ENCODE measurements at places on chromosomes 16 and 17.

DNA sequence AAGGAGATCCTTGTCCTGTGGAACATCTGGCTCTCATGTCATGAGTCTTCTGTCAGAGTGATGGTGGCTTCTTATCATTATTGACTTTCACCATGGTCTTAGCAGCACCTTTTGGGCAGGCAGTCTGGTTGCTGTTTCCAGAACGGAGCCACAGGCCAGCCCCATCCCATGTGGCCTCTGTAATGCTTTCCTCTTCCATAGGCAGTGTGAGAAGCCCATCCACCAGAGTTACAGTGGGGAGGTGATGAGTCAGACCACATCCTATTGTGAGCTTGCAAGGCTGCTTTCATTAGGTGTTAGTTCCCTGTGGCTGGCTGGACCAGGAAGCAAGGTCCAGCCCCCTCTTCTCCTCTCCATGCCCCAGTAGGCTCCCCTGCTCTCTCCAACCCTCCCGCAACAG, 30.8 kb upstream of the SPACA3 start:
- DNase-seq = peak; percentile 13

DNA sequence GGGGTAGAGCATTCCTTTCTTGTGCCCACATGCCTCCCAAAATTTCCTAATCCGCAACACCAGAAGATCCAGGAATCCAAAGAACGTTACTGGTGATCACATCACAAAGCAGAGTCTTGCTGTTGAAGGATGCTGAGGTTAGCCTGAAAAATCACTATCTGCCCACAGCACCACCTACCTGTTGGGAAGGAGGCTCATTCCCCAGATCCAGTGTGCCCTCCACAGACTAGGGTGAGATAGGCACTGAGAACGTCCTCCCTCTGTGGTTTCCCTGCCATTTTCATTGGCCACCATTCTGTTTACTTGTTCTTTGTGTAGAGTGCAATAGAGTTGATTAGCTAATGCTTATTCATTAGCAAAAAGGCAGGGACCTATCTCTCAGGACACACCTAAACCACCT, 30.3 kb downstream of the RCVRN start:
- no peak for DNase-seq

GRCh38 chr17:10155371-10156076, 42.9 kb downstream of the GAS7 start:
- DNase-seq = peak; percentile 47

DNA sequence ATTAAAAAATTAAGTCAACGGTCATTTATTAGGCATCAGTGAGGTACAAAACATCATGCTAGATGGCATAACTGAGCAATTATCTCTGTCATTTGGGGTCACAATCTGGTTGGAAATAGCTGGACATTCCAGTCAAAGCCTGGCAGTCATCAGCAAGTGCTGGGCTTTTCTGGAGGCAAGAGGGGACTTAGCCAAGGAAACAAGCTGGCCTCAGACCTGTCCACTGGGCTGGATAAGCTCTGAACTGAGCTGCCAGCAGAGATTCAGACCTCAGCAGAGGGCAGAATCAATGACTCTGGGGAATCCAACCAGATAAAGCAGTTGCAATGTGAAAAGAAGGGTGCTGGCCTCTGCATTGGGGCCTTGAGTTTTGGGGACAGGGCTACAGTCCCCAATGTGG, 161.9 kb upstream of the NOL11 start:
- DNase-seq = no peak

- no peak for DNase-seq
These were observed 101.5 kb downstream of the CLEC16A start for GRCh38 chr16:11045846-11046245.

- DNase-seq = peak; percentile 72
These were observed 13.5 kb upstream of the ABAT start for GRCh38 chr16:8660841-8661301.

GRCh38 chr17:78240012-78240655, 8.7 kb downstream of the TMEM235 start:
- no peak for DNase-seq

GRCh38 chr17:45440161-45440778, 7.6 kb upstream of the ARHGAP27 start:
- DNase-seq = peak; percentile 68

DNA sequence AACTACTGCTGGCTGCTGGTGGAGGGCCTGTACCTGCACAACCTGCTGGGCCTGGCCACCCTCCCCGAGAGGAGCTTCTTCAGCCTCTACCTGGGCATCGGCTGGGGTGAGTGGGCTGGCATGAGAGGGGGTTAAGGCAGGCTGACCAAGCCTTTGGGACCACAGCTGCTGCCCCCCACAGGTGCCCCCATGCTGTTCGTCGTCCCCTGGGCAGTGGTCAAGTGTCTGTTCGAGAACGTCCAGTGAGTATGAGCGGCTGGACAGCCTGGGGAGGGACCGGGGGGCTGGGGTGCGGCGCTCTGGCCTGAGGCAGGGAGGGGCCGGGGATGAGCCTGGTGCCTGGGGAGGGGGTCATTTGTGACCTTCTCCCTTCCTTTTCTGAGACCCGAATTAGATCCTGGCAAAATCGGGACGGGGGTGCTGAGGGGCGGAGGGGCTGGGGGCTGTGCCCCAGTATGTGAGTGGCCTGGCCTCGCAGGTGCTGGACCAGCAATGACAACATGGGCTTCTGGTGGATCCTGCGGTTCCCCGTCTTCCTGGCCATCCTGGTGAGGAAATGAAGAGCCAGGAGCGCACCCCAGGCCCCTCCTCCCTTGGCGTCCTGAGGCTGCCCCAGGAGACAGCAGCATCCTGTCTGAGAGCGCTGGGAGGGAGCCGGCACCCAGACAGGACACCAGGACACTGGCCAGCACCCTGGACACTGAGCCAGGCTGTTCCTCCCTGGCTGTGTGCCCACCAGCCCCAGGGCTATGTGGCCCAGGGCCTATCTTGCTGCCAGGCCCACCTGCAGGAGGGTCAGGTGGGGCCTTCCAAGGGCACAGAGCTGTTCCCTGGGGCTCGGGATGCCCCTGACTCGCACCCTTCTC, 8.0 kb downstream of the GCGR start:
- DNase-seq = no peak

- DNase-seq = no peak
These were observed at the start of gene ABR for GRCh38 chr17:1179818-1180742. TSS of gene ABR (minus strand) at chr17:1179981. CDS start at chr17:1179727, 254 bp downstream.

- DNase-seq = no peak
These were observed 142.8 kb downstream of the GRIN2A start for GRCh38 chr16:10039220-10040096.

GRCh38 chr17:50059759-50060273, 3.9 kb downstream of the ITGA3 start:
- no peak for DNase-seq

DNA sequence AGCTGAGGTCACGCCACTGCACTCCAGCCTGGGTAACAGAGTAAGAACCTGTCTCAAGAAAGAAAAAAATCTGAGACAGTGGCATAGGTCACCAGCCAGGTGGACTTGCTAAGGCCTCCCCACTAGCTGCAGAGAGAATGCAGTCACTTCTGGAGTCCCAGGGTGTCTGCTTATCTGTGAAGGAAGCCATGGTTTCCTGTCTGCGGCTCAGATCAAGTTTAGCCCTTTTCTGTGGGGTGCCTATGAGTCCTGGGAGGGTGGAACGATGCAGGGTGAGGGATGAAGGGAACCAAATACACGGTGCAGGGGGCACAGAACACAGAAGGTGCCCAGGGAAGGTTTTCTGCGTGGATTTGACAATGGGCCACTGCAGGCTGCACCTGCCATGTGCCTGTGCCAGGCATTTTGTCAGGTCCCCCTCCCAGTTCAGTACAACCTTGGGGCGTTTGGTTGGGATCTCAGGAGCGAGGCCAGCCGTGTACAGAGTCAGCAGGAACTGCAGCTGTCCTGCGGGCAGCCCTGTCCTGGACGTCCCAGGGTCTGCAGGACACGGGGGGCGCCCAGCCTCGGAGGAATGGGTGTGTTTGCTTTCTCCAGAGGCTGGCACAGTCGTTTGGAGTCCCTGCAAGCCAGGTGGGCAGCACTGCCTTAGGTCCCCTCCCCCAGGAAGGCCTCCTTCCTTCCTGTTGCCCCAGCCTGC, 41.8 kb downstream of the RAB11FIP4 start:
- no peak for DNase-seq

GRCh38 chr16:74079232-74079586, 217.4 kb upstream of the PSMD7 start:
- DNase-seq = no peak

GRCh38 chr16:4487955-4488498, 11.8 kb downstream of the HMOX2 start:
- peak; percentile 30 for DNase-seq

DNA sequence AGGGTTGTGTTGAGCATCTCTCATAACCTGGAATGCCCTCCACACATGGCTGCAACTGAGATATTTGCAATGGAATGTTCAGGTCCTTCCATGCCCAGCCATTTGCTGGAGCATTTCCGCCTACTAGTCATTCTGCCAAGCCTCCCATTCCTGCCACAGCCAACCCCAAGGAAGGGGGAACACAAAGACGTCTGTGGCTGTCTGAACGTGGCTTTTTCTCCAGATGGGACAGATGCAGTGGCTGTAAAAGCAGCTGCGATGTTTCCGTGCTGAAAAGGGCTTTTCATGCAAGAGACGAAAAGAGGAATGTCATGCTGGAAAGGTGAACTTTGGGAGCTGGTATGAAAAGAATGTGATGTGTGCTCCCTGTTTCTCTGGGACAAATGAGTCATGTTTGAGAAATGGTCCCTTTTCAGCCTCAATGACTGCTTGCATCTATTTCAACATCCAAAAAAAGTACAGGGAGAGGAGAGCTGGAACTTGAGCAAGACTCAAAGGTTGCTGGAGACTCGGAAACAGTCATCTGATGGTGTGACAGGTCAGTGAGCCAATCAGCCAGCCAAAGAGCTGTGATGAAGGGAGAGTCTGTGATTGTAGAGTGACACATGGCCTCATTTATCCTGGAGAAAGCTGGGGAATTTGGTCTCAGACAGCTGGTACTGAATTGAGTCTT, 208.9 kb downstream of the SHISA9 start:
- no peak for DNase-seq

- DNase-seq = peak; percentile 28
These were observed at the start of gene DHRS11 for GRCh38 chr17:36591434-36592315. TSS of gene DHRS11 (plus strand) at chr17:36591879. CDS start at chr17:36592010, 131 bp downstream.

GRCh38 chr17:68036304-68037147, 991 bp downstream of the KPNA2 start:
- DNase-seq = no peak

GRCh38 chr16:9330095-9330494, 238.7 kb downstream of the HAPSTR1 start:
- DNase-seq = no peak

DNA sequence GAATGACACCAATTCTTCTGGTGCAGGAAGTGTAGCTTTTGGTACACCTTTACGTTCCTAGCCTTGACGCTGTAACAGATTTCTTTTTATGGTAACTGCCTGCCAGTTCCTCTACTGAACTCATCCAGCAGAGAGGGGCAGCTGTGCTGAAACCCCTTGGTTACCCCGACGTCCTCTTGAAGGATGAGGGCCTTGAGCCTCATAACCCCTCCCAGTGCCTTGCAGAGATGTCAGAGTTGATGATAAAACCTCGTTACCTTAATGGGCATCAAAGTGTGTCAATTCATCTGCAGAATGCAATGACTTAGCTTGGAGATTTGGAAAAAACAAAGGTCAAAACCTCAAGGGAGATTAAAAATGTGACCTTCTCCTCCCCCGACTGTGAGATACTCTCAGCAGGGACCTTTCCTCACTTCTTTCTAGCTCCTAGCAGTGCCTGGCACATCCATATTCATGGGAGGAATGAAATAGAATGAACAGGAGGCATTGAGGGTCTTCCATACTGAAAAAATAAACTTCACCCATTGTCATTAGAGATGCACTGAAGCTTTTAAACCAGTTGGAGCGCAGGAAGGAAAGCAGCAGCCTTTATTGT, 69.2 kb downstream of the SDR42E1 start:
- DNase-seq = no peak

- no peak for DNase-seq
These were observed 4.0 kb downstream of the PYY start for GRCh38 chr17:43949781-43950180.

- no peak for DNase-seq
These were observed 1140.2 kb downstream of the CDH11 start for GRCh38 chr16:63981639-63982038.

DNA sequence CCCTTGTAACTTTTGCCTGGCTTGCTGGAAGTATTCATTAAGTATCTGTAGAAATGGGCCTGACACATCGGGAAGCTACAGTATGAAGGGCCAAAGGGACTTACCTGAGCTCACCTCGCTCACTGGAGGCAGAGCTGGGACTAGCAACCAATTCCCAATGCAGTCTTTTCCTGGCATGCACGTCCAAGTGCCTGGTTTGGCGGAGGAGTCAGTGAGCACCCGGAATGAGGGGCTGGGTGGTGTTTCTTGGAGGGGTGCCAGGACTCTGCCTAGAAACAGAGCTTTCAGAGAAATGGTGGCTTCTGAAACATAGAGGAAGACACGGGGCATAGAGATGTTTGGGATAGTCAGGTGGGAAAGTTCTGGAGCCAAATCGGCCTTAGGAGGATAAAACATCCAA, 18.4 kb upstream of the GPRC5C start:
- DNase-seq = no peak

DNA sequence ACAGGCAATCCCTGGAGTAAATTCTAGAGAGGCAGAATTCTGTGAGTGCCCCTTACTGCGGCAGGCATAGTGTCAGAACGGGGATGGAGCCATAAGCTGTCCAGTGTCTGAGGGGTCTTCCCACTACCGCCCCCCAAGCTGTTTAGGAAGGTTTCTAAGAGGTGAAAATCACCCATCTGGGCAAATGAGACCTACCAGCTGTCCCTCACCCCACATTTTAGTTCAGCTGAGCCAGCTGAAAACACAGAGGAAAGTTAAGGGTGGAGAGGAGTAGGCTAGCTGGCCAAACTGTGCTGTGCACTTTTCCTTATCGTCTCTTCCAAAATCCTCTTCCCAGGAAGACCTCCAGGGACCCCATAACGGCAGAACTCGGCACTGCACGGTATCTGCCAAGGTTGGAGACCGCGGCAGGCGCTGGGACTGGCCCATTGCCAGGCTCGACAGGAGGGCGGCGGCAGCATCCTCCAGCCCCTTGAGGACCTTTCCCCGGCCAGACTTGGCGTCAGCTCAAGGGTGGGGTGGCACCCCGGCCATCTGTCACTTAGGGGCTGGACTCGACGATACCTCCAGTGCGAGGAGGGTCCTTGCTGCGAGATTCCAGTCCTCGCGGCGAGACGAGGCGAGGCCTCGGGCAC, 955 bp downstream of the ACLY start:
- peak; percentile 49 for DNase-seq

DNA sequence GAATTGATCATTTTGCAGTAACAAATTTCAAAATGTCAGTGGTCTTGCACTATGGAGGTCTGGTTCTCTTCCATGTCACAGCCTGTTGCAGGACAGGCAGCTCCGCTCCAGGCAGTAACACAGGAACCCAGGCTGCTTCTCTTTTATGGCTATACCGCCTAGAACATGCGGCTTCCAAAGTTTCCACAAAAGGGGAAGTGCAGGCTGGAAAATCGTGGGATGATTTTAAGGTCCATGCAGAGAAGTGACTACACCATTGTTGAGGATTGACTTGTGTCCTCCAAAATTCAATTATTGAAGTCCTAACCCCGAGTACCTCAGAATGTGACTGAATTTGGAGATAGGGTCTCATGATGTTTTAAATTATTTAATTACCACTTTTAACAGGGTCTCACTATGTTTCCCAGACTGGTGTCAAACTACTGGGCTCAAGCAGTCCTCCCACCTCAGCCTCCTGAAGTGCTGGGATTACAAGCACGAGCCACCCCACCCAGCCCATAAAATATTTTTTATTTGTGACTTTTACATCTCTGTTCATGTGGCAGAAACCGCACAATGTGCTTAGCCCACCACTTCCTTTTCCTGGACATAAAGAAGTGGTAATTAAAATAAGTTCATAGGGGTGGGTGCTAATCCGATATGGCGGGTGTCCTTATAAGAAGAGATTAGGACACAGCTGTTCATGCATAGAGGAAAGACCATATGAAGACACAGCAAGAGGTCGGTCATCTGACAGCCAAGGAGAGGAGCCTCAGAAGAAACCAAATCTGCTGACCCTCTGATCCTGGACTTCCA, 279.2 kb upstream of the RPL38 start:
- no peak for DNase-seq
